ENCODE measurements at places on chromosomes 16 and 17.
A peak's percentile ranks its signal among the peaks of the same experiment; 100 is the strongest.

DNA sequence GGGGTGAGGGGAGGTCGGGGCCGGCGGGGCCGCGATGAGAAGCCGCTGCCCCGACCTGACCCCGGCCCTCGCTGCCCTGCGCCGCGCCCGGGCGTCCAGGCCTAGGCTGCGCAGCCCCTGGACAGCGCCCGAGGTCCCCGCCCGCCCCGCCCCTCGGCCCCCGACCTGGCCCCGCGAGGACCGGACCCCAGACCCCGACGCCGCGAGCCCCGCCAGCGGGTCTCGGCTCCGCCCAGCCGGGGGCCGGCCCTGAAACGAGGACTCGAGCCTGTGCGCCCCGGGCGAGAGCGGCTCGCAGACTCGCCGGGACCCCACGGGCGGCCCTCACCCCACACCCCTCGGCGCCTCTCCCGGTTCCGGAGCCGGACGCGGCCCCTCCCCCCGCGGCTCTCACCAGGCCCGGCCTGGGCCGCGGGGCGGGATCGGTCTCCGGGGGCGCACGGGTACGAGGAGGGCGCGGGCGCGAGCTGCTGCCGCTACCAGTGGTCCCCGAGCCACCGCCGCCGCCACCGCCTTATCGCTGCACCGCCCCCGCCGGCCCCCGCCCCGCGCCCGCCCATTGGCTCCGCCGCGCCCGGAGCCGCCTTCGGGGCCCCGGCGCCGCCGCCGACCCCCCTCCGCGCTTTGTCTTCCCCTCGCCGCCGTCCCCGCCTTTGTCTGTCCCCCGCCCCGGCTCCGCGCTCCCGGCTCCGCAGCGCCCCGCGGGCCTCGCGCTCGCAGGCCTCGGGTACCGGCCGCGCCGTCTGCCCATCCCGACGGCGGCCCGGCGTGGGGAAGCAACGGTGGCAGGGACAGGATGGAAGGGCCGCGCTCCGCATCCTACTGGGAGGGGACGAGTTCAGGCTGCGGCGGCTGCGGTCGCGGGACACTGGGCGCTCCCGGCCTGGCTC is at the start of gene LIMD2:
Gene LIMD2, minus strand, starts transcription at position 488 of the 890 bp plus-strand sequence. CDS start 827 bp downstream, outside the sequence.
- peak; percentile 67 for DNase-seq

DNA sequence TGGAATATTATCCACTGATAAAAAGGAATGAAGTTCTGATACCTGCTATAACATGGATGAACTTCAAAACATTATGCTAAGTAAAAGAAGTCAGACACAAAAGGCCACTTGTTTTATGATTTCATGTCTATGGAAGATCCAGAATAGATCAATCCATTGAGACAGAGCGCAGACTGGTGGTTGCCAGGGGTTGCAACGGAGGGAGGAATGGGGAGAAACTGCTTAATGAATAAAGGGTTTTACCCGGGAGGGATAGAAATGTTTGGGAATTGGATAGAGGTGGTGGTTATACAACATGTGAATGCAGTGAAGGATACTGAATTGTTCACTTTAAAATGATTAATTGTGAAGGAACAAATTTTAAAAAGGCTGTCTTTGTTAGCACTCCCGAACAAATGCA is 30.2 kb downstream of the WDR59 start:
- no peak for DNase-seq

- DNase-seq: no peak
These were observed 109.3 kb downstream of the IRX3 start for GRCh38 chr16:54177052-54177861.

- DNase-seq: no peak
These were observed 37.8 kb upstream of the BCAR1 start for GRCh38 chr16:75289189-75289588.

DNA sequence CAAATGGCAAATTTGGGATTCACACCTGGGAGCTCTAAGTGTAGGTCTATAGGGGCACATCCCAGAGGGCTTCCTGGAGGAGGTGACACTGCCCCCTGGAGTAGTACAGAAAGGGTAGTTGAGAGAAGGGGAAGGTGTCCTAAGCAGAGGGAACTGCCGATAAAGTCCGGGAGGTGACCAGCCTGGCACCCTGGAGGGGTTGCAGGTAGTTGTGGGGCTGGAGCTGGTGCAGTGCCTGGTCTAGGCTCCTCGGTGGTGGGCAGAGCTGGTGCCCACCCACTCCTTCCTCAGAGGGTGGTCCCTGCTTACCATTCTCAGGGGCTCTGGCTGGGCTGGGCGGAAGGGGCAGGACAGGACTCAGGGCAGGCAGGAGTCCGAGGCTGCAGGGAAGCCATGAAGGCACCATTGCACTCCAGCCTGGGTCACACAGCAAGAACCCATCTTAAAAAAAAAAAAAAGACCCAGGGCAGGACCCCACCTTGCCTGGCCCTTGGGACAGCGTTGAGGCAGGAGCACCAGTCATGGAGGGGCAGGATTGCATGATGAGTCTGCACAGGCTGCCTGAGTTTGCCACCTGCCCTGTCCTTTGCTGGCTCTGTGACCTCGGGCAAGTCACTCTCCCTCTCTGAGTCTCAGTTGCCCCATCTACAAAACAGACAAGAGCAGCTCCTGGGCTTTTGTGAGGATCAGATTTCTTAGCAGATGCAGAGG is 43.8 kb downstream of the LAT start:
- no peak for DNase-seq

- DNase-seq: no peak
These were observed 1.8 kb downstream of the CACNG4 start for GRCh38 chr17:66966298-66966697.

GRCh38 chr17:68301438-68301959 is 10.2 kb downstream of the ARSG start:
- peak; percentile 57 for DNase-seq

- no peak for DNase-seq
These were observed 721 bp downstream of the TBCD start for GRCh38 chr17:82752371-82753200.

All from NCI-H748 treated with DMSO at 0.1 percent for 48 hours (cell line).